ENCODE measurements at places on chromosomes 6 and 20.
A peak's percentile ranks its signal among the peaks of the same experiment; 100 is the strongest.

DNA sequence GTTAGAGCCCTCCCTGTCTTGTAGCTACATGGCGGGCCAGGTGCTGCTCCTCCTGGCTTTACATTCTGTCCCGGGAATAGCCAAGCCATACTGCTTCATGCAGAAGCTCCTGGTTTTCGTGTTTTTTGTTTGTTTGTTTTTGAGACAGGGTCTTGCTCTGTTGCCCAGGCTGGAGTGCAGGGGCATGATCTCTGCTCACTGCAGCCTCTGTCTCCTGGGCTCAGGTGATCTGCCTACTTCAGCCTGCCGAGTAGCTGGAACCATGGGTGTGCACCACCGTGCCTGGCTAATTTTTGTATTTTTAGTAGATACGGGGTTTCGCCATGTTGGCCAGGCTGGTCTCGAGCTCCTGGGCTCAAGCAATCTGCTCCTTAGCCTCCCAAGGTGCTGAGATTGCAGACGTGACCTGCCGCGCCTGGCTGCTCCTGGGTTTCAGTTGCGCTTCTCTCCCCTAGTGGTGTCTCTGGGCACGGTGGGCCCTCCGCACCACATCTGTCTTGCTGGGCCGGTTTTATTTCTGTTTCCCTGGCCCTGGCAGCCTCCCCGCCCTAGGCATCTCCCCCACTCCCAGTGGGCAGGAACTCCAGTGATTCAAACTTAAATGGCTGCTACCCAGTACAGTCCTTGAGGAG, 12.9 kb downstream of the CDYL start:
- DNase-seq, result no peak

- no peak for DNase-seq
Observed at GRCh38 chr6:111553580-111553979, 52.1 kb downstream of the TRAF3IP2 start.

- DNase-seq, result no peak
Observed at GRCh38 chr20:5822569-5822968, 72.4 kb downstream of the SHLD1 start.

GRCh38 chr6:16576451-16577368, 184.6 kb downstream of the ATXN1 start:
- no peak for DNase-seq

GRCh38 chr20:59831916-59832270, 101.5 kb downstream of the SYCP2 start:
- peak; percentile 51 for DNase-seq

DNA sequence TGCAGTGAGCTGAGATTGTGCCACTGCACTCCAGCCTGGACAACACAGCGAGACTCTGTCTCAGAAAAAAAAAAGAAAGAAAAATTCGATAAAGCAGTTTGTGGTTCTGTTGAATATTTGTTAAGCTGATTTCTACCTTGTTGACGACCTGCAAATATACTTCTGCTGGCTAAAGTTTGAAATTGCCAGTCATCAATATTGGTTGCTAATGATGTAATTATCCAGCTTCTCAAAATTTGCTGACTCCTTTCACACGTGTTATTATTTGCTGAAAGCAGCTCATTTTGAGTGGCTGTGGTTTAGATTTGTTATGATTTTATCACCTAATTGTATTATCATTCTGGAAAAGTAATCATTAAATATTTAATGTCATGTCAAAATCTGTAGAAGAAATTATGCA, 774.3 kb downstream of the QKI start:
- DNase-seq, result no peak

- DNase-seq, result no peak
Observed at GRCh38 chr20:6832811-6833210, 65.3 kb downstream of the BMP2 start.

DNA sequence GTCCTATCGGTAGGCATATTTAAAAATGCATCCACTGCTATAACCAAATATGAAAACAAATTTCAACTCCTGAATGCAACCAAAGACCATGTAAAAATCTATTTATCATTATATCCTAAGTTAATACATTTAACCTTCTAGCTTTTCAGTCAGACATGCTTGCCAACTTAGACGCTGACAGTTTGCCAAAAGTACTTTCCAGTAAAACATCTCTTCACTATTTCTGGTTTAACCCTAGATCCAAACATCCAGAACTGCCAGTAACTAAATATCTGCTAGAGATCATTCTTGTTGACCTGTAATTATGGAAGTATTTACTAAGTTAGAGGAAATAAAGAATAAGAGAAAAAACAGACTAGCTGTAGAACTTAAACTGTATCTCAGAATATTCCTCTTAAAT, 210.2 kb upstream of the THEMIS start:
- DNase-seq, result no peak

DNA sequence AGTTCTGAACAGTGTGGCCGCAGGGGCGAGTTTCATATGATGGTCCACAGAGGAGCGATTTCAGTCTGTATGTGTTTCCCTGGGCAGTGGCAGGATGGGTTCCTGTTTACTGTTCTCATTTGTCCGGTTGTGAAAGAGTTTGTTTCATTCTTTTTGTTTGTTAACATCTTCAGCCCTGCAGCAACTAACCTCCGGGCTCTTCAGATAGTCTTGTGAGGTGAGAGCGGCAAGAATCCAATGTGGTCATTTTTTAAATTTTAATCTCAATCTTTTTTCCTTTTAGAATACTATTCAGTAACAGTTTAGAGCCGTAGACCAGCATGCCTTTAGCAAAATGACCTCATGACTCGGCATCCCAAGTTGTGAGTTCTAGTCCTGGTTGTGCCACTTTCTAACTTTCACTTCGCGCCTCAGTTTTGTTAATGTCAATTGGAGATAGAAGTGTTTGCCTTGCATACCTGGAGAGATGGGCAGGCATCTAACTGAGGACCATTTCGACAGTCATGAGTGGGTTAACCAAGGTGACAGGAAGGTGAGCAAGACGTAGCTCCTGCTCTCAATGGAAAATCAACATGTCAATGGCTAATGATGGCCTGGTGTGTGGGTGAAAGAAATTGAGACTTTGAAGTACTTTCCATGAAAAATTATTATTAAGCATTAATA, 38.5 kb upstream of the PXDC1 start:
- no peak for DNase-seq

- no peak for DNase-seq
Observed at GRCh38 chr6:15380351-15380750, 134.5 kb downstream of the JARID2 start.

- no peak for DNase-seq
Observed at GRCh38 chr6:163288066-163288465, 126.5 kb upstream of the QKI start.

DNA sequence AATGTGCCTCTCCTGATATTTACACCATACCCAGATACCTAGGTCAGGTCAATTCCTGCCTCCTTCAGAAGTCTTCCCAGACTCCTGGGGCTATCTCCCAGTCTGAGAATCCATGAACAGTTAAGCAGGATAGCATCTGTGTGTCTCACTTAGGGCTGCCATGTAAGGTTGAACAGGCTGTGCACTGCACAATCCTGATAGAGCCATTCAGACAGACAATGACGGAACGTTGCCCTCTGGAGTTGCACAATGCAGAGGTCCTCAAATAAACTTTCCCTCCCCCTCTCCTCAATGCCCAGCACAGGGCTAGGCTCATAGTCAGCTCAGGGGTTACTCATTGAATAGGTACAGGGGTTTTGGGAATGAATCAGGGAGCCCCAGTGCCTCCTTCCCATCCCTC, 89.7 kb downstream of the CD40 start:
- no peak for DNase-seq

DNA sequence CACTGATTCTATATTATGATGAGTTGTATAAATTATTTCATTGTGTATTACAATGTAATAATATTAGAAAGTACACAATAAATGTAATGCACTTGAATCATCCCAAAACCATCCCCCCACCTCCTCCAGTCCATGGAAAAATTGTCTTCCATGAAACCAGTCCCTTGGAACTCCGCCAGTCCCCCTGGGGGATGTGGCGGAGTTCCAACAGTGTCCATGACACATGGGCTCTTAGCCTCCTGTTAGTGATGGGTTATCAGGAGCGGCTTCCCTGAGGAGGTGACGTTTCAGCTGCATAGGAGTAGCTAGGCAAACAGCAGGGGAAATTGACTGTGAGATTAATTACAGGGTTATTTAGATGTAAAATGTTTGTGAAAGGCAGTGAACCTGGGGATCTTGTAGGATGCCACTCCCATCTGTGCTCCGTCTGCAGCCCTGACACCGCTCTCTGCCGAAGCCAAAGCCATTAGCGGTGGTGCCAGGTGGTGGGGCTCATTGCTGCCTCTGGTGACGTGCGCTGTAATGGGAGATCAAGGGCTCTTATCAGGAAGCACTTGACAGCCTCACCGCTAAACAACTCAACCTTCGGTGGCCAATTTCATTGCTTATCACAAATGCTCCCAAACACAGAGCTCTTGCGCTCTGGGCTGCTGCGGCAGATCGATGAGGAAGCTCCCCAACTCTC, 81.6 kb upstream of the MC3R start:
- no peak for DNase-seq

DNA sequence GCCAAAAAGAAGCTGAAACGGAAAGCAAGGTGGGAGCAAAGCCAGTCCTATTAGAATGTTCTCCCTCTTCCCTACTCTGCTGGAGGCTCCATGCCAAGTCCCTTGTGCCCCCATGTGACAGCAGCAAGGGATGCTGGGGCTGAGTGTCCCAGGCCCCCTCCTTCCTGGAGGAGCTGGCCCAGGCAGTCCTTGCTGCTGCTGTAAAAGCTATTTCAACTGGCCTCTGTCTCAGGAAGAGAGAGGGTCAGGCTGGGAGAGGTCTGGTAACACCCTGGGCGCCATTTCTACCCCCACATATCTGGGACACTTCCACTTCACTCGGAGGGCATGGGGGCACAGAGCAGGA, 25.0 kb downstream of the TTBK1 start:
- DNase-seq, result peak; percentile 75

DNA sequence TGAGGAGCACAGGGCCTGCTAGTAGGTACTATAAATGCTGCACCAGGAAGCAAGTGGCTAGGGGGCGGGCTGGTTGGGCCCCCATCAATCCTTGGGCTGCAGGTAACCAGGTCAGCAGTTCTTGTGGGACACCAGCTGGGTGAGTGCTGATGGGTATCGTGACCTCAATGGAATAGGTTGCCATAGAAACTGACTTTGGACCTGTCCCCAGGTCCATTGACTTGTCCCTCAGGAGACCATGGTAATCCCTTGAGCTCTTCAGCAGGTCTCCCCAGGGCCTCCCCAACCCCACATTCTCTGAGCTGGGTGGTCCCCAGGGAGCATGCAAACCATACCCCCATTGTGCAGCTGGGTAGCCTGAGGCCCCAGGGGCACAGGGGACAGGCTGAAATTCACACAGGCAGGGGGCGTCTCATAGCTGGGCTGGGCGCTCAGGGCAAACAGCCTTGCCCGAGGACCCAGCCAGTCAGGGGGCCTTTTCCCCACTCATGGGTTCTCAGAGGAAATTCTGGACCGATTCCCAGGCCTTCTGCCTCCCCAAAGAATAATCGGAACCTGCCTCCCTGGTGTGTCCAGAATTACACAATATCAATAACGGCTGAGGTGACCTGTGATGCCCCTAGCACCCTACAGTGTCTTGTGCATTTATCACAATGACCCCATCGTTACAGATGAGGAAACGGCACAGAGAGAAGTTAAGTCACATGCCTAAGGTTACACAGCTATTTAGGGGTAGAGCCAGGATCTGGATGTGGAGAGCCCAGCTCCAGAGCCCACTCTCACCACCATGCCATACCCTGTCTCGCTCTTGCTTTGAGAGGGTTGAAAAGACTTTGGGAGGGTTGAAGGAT, 35.9 kb downstream of the SRC start:
- no peak for DNase-seq
